Activated T-cell treated with anti-CD3 and anti-CD28 coated beads for 48 hours (primary cell): ENCODE measurements at places on chromosomes 7 and 10.

DNA sequence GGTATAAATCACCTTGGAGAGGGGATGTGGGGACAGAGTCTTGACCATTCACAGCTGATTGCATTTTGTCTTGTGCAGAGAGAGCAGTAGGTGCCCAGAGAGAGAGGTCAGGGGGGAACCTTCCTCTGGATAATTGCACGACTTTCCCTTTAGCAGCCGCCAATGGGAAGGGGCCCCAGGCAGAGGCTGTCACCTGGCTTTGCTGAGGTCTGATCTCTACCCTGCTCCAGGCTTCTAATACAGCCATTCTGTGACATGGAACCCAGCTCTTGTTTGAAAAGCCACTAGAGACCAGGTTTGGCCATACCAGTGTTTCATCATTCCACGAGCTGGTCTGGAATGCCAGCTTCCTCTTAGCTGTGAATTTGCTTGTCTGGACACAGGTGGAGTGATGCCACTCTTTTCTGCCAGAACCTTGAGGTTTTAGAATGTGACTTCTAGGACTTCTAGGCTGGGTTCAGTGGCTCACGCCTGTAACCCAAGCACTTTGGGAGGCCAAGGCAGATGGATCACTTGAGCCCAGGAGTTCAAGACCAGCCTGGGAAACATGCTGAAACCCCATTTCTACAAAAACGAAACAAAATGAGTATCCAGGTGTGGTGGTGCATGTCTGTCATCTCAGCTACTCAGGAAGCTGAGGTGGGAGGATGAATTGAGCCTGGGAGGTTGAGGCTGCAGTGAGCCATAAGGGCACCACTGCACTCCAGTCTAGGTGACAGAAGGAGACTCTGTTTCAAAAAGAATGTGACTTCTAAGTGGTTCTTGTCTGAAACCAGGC, 159.9 kb downstream of the CAMK1D start:
- no peak for DNase-seq

DNA sequence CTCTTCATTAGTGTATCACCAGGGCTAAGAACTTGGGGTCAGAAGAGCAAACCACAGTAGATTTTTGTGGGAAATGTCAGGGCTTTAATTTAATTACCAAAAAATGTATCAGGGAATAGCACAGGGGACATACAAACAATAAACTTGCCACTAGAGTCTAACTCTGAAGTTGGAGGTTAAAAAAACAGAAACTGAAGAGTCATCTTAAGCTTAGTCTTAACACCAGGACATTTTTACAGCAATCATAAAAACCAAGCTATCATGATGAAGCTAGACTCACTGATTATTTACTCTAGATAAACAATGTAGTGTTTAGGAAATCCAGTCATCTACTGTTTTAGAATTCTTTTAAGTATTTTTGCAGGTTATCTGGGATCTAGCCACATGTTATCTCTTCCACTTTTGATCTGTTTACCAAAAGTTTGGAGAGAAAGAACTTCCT, 48.4 kb upstream of the GLI3 start:
- DNase-seq, result no peak

GRCh38 chr7:140025814-140026433, 36.8 kb downstream of the PARP12 start:
- DNase-seq, result no peak

GRCh38 chr10:27479016-27479415, 25.1 kb upstream of the RAB18 start:
- no peak for DNase-seq

GRCh38 chr10:18860631-18861240, 187.9 kb upstream of the MALRD1 start:
- DNase-seq, result no peak

- no peak for DNase-seq
Observed at GRCh38 chr7:4806983-4807597, 31.7 kb downstream of the AP5Z1 start.

GRCh38 chr7:143042159-143042789, 9.9 kb upstream of the OR6V1 start:
- DNase-seq, result no peak

- DNase-seq, result no peak
Observed at GRCh38 chr10:13956826-13957225, 370.1 kb downstream of the PRPF18 start.

- no peak for DNase-seq
Observed at GRCh38 chr7:116509982-116510579, 10.5 kb downstream of the CAV2 start.

- DNase-seq, result no peak
Observed at GRCh38 chr7:90671571-90671970, 75.5 kb downstream of the CDK14 start.

DNA sequence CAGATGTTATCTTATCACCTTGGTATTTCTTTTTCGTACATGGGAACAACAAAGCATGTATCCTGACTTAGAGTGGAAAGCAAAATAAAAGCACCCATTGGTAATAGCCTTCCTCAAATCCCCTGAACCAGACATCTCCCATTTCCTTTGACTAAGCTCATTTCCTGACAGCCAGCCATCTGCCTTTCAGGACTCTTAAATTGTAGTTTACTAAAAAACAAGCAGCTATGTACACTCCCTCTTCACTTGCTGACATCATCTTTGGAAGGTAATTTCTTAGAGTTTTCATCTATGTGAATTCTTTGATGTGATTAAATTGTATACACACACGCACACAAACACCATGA, 40.7 kb downstream of the ARL4A start:
- no peak for DNase-seq

- no peak for DNase-seq
Observed at GRCh38 chr10:63346015-63346441, 119.7 kb downstream of the JMJD1C start.
